ENCODE measurements at places on chromosomes 3 and 15.

DNA sequence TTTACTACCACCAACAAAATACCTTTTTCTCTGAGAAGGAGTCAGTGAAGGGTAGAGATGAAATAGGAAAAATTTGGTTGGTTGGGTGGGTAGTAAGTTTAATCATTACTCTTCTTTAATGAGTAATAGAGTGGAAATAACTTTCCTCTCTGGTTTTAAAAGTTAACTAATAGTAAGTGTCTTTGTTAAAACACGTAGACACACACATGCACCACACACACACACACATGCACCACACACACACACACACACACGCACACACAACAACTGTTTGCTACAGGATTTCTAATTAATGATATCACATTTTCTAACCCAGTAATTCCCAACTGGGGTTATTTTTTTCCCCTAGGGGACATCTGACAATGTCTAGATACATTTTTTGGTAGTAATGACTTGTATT is 84.1 kb downstream of the CHL1 start:
- DNase-seq = no peak

DNA sequence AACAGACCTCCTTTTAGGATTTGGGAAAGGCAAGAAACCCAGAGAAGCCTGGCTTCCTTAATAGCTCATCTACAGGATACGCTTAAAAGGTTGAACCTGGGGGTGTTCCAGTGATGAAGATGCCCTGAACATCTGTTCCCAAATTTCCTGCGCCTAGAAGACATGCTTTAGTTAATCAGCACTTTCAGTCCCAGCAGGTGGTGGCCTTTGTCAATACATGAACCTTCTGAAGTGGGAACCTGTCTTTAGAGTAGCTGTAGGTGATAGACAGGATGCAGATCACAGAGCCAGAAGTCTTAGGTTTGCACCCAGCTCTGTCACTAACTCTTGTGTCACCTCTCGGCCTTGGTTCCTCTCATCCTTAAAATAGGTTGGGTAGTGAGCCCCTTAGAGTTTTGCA is 149.7 kb upstream of the SYNPR start:
- DNase-seq = peak; percentile 88

DNA sequence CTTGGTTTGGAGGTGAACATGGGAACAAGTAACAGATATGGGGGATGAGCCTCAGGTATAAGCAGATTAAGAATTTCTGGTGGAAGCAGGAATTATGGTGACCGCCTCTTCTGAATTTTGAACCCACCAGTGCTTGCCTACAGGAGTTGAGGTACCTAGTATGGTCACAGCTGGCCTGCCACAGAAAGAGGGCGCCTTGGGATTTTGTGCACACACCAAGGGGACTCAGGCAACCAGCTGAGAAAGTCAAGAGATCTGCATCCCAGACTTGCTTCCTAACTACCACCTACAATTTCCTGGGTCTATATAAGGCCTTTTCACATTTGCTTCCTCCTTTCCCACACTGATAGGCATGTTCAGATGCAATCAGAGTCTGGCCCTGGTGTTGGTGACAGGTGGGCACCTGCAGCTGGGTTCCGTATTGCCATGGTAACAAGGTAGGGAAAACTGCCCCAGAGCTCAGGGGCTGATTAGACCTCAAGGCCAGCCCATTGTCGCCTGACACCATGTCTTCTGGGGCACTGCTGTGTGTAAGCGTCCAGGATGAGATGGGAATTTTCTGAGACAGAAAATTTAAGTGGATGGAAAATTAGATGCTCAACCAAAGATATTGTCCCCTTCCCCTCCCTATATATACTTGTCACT is 75.9 kb upstream of the RASGRF1 start:
- DNase-seq = no peak

GRCh38 chr15:83292317-83292716 is 7.9 kb upstream of the BNC1 start:
- DNase-seq = no peak

GRCh38 chr3:44104668-44105321 is 136.9 kb upstream of the TOPAZ1 start:
- DNase-seq = no peak

DNA sequence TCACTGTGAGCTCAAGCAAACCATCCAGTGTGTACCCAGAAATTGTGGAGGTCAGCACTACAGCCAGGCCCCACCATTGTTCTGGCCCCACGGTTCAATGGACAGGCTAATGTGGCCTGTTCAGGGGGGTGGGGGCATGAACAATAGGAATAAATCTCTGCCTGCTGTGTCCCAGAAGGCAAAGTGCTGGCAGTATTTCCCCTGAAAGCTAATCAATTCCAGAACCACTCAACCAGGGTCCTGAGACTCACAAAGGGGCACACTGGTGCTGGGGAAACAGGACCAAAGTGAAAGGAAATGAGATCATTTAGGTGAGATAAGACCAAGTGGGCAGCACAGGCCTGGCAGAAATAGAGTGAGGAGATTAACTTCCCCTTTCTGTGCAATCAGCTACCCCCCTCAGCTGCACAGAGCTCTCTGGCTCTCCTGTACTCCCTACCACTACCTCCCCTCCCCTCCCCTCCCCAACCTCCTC is 11.5 kb downstream of the CRYGS start:
- DNase-seq = no peak

- DNase-seq = no peak
Observed at GRCh38 chr3:109021556-109021955, 67.9 kb upstream of the GUCA1C start.

GRCh38 chr15:91133511-91133910 is 33.5 kb downstream of the SV2B start:
- DNase-seq = peak; percentile 73
